ENCODE measurements at places on chromosomes 7 and 10.
A peak's percentile ranks its signal among the peaks of the same experiment; 100 is the strongest.

GRCh38 chr7:57399972-57400371, 50.0 kb upstream of the ZNF716 start:
- DNase-seq = no peak

GRCh38 chr7:131507592-131508331, 48.7 kb downstream of the PODXL start:
- DNase-seq = peak; percentile 67

GRCh38 chr10:17562614-17563013, 54.6 kb downstream of the HACD1 start:
- no peak for DNase-seq

- no peak for DNase-seq
These were observed 49.3 kb downstream of the CLIP2 start for GRCh38 chr7:74338366-74339108.

DNA sequence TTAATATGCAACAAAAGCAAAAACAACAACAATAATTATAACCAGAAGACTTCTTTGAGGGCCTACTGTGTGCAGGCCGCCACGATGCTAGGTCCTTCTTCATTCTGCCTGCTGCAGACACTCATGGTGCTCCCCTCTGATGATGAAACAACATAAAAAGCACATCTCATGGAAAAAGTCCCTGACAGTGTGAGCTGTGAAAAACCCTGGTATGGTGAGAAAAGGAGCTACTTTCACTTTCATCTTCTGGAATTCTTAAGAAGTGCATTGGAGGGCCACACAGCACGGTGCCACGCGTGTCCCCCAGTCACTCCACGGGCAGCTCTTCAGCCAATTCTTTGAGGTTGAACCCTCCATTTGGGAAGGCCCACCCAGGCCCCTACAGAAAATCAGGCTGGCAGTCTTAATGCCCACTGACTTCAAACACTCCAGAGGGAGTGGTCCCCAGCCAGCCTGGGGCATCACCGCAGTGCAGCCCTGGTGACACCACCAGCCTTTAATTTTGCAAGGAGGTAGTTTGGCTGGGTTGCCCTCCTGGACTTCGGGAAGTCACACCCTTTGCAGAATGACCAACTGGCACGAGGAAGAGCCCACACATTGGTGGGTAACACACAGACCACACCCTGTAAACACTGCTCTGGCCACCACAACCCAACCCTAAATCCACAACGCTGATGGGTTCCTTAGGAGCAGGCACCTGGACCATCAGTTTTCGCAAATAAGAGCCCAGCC, 7.7 kb downstream of the KCNMA1 start:
- DNase-seq = no peak

- DNase-seq = no peak
These were observed 234.0 kb upstream of the SP4 start for GRCh38 chr7:21193895-21194294.

GRCh38 chr10:88027570-88027969, 164.1 kb downstream of the PTEN start:
- DNase-seq = no peak

DNA sequence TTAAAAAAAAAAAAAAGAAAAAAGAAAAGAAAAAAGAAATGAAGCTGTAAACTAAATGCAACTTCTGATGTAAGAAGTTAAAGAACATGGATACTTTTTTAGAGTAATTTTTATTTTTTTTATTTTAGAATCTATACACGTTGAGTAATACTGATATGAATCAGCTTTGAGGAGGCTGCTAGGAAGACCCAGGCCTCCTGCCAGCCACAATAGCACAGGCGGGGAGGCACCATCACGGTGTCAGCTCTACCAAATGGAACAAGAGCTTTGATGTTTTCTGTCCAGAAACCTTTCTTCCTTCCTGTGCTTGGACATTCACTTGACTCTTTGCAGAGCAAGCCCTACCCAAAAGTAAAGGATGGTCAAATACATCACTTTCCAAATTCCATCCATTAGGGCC, 45.3 kb upstream of the EGR2 start:
- DNase-seq = no peak

- no peak for DNase-seq
These were observed 9.2 kb downstream of the SGMS1 start for GRCh38 chr10:50614444-50615137.

DNA sequence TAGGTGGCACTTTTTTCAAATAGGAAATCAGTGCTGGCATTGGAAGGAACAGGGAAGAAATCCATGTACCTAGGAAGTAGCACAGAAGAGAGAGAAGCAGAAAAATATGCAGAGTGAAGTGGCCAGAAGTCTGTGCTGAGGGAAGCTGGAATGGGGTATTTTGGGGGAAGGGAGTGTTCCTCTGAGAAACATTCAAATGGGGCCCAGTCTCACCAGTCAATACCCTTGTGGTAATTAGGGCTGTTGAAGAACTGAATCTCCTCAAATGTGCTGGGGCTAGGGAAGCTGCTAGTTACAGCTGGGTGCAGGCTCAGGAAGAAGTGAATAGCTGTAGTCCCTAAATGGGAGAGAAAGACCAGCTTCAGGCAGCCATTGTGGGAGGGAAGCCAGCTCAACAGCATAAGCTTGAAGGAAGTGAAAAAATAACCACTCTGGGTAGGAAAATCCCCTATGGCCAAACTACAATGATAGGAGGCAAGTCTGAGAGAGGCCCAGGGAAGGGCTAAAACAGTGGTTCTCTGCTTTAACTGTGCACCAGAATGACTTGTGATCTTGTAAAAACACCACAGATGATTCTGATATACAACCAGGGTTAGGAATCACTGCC, 7.6 kb downstream of the NDST2 start:
- DNase-seq = no peak

DNA sequence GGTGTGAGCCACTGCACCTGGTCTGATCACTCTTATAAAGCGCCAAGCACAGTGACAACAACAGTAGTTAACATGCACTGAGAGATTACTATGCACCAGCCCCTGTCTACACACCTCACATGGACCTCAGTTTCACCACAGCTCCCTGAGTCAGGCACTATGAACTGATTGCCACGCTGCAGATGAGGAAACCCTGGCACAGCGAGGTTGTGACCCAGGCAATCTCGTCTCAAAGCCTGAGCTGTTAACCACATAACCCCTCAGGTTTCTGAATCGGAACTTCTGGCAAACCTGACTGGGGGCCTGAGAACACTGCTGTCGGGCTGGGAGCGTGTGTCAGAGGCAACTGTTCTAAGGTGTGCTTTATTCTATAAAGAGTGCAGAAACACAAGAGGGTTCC, 150.8 kb downstream of the RNF216 start:
- no peak for DNase-seq

DNA sequence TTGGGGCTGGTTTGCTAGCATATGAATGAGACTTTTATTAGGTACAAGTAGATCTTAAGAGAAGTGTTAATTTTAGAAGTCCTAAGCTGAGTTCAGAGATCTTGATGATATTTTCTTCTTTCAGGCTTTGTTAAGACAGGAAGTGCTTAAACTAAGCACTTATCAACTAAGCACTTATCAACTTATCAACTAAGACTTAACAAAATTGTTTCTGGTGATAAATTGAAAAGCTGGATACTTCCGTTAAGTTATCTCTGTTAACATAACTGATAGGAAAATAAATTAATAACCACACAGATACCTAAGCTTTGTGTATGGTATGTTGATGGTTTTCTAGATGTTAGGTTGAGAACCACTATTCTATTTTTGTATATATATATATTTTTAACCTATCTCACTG, 113.7 kb downstream of the PHTF2 start:
- DNase-seq = no peak

DNA sequence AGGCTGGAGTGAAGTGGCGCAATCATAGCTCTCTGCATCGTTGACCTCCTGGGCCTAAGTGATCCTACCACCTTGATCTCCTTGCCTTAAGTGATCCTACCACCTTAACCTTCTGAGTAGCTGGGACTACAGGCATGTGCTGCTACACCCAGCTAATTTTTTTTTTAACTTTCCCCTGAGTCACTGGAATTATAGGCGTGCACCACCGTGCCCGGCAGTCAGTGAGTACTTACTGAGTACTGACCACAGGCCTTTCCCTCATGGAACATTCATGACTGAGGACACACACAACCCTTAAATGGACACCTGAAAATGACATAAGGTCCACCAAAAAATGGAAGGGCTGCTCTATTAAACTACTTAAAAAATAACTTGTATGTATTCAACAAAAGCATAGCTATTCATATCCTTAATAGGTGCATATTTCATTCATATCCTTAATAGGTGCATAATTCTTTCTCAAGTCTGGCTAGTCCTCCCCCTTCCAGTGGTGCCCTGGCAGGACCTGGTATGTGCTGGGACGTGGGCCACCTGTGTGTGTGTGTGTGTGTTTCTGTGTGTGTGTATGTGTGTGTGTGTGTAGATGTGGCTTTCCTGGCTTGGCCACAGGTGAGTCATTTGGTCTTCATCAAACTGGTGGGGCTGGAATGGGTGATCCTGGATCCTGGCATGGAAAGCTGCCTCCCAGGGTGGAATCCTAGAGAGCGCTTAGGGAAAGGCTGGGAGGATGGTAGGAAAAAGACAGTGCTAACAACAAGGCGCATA, 3.5 kb downstream of the FAM180A start:
- no peak for DNase-seq

DNA sequence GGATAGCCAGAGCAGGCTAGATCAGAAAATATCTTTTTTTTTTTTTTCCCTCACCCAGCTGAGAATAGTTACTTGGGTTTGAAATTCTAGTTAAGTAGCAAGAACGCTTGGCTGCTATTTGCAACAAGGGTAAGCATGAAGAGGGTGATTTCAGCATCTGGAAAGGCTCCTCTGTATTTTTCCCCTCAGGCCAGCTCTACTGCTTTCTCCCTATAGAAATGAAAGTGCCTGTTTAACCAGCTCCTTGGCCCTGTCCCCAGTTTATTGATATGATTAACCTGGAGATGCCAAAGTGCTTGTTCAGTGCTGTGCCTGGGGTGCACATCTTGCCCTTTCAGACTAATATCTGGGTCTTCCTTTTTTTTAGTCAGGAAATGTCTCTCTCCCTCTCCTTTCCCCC, 37.1 kb downstream of the AP3M1 start:
- DNase-seq = no peak

- DNase-seq = no peak
These were observed 35.3 kb downstream of the CAPZA2 start for GRCh38 chr7:116897661-116898060.

DNA sequence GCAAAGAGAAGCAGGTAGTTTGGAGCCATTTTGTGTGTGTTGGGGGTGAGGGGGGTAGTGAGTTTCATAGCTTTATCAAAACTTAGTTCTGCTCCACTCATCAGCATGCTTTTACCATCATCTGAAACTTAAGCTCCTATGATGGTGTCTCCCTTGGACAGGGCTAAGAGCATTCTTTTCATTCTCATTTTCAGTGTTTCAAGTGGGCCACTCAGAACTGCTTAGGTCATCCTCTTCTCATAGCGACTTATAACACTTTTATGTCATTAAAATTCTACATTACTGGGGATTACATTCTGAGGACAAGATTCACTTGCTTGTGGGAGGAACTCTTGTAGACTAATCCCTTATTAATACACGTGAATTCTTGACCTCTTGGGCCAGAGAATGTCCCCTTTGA, 649.4 kb downstream of the SUGCT start:
- no peak for DNase-seq

DNA sequence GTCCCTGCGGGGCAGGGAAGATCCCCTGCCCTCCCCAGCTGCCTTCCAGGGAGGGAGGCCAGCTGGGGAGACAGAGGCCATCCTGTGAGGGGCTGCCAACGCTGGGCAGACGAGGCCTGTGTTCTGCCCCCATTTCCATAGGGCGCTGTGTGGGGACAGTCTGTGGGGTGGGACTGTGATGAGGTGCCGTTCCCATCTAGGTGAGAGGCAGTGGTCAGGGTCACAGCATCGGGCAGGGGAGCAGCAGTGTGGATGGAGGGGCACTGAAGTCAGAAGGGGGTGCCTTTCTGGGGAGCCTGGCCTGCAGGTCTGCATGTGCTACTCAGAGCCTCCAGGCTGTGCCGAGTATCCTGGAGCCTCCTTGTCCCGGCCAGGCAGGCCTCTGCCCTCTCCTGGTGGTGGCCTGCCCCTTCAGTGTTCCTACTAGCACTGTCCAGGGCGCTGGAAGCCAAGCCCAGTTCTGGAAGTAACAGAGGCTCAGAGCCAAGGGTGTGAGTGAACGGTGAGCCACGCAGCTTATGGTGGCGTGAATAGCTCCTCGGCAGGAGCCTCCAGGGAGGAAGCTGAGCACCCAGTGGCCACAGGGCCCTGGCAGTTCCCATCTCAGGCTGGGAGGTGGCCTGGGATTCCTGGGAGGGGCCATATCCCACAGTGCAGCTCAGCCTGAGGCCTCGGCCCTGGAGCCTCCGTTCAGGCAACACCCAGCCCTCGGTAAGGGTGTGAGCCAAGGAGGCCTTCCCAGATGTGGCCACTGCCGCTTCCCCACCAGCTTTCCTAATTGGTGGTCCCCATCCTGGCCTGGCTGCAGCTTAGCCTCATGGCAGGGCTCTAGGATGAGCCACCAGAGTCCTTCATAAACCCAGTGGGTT, 23.3 kb upstream of the CSGALNACT2 start:
- no peak for DNase-seq

DNA sequence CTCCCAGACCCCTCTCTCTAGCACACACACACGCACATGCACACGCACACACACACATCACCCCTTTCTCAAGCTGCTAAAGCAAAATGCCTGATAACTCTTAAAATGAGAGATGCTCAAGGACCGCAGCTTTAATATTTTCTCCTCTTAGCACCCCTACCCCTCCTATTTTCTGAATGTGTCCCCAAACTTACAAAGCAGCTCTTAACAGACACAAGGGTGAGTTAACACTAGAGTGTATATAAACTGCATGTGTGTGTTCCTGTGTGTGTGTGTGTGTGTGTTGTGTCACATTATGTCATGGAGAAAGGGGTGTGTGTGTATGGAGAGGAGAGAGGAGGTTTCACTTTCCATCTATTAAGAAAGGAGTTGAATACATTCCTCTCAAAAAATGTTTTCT, 1.3 kb downstream of the PTN start:
- DNase-seq = no peak

GRCh38 chr10:15661574-15661973, 58.1 kb downstream of the ITGA8 start:
- no peak for DNase-seq

Measured in mesothelial cell of epicardium (in vitro differentiated cells).